ENCODE measurements at places on chromosomes 13 and 19.

DNA sequence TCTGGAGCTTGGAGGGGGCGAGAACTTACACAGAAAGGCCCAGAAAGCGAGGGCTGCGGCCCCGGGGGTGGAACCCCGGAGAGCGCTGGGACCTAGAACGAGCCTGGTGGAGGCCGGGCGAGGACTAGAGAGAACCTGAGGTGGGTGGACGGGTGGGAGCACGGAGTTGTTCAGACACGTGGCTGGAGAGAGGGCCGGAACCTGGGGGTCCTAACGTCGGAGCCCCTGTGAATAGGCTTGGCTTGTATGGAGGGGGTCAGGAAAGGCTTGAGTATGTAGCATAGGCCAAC is 383 bp downstream of the ZNF581 start:
- no peak for DNase-seq

DNA sequence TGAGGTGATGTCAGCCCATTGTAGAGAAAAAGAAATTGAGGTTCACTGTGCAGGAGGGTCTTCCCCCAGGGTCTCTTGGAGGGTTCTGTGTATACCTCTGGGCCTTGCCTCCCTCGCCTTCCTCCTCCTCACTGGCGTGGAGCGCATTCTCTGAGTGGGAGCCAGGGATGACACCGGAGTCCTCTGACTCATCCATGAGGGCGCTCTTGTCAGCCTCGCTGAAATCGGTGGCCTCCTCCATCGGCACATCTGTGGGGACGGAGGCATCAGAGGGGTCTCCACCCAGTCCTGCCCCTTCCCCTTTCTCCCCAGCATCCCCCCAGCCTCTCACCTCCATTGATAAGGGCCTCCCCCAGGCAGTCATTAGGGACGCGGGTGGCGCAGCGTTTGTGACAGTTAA is 16.2 kb downstream of the PRKD2 start:
- DNase-seq: no peak

- no peak for DNase-seq
Measured at GRCh38 chr13:38905081-38905480, 85.5 kb downstream of the STOML3 start.

- no peak for DNase-seq
Measured at GRCh38 chr13:106117035-106117434, 418.4 kb downstream of the EFNB2 start.

- no peak for DNase-seq
Measured at GRCh38 chr19:2385053-2385721, 25.1 kb downstream of the TMPRSS9 start.

- no peak for DNase-seq
Measured at GRCh38 chr13:67221630-67222226, 8.4 kb downstream of the PCDH9 start.

GRCh38 chr19:49347835-49348234 is 12.6 kb downstream of the CD37 start:
- DNase-seq: no peak

GRCh38 chr13:27044837-27045570 is 126.6 kb downstream of the USP12 start:
- DNase-seq: no peak

DNA sequence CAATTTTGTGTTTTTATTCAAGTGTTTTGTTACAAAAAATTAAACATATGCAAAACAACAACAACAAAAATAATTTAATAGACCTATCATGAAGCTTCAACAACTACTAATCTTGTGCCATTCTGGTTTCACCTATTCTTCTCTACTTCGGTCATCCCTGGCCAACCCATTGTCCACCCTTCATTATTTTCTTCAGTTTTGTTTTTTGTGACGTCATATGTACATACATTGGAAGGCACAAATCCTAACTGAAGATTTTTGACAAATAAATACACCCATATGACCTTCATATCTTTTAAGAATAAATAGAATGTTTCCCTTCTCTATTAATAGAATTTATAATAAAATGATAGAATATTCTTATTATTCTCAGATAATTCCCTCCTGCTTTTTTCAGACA is 69.2 kb downstream of the ZNF429 start:
- no peak for DNase-seq

GRCh38 chr19:6773323-6773931 is 919 bp downstream of the VAV1 start:
- DNase-seq: no peak

DNA sequence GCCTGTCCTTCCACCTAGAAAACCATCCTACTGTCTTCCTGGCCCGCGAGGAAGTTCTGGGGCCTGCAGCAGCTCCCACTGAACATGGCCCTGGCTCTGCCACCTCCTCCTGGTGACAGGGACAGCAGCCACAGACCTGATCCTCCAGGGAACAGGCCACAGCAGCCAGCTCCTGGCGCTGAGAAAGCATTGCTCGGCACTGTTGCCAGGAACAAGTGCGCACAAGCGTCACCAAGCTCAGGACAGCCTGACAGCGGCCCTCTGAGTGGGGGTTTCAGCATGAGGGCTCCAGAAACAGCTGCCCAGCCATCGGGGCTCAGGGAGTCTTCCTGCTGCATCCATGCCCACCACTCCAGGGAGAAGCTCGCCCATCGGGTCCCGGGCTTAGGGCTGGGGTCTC is 21.9 kb downstream of the AP3D1 start:
- no peak for DNase-seq

DNA sequence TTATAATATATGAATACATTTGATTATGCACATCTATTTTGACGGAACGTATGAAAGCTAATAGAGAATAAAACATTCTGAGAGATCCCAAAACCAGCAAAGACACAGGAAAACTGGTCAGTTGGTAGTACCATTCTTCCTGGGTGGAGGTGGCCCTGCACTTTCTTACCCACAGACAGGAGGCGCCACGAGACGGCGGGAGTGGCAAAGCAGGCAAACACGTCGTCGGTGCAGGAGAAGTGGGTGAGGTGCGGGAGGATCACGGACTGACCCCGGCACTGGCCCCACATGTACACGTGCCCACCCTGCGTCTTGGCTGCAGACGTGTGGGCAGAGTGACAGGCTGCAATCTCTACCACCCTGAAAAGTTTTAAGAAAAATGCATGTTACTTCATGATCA is 36.1 kb downstream of the RCBTB1 start:
- no peak for DNase-seq

GRCh38 chr13:77580748-77581147 is 45.2 kb downstream of the SCEL start:
- DNase-seq: no peak

DNA sequence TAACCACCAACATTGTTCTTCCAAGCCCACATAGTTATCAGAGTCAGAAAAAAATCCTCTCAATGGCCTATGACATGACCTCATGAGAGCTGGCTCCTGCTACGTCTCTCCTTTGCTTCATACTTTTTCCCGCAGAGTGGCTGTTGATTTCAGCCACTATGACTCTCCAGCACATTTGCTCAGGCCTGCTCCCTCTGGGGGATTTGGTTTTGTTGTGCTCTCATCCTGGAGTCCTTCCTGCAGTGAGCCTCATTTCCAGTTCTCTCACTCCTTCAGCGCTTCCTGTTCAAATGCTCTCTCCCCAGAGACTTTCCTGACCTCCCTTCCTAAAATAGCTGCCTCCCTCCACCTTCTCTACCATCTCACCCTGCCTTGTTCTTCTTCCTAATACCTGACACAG is 72.0 kb upstream of the USP29 start:
- DNase-seq: no peak

- no peak for DNase-seq
Measured at GRCh38 chr19:31262725-31263191, 86.5 kb downstream of the TSHZ3 start.

- DNase-seq: no peak
Measured at GRCh38 chr19:7552781-7553180, 17.3 kb downstream of the PNPLA6 start.

DNA sequence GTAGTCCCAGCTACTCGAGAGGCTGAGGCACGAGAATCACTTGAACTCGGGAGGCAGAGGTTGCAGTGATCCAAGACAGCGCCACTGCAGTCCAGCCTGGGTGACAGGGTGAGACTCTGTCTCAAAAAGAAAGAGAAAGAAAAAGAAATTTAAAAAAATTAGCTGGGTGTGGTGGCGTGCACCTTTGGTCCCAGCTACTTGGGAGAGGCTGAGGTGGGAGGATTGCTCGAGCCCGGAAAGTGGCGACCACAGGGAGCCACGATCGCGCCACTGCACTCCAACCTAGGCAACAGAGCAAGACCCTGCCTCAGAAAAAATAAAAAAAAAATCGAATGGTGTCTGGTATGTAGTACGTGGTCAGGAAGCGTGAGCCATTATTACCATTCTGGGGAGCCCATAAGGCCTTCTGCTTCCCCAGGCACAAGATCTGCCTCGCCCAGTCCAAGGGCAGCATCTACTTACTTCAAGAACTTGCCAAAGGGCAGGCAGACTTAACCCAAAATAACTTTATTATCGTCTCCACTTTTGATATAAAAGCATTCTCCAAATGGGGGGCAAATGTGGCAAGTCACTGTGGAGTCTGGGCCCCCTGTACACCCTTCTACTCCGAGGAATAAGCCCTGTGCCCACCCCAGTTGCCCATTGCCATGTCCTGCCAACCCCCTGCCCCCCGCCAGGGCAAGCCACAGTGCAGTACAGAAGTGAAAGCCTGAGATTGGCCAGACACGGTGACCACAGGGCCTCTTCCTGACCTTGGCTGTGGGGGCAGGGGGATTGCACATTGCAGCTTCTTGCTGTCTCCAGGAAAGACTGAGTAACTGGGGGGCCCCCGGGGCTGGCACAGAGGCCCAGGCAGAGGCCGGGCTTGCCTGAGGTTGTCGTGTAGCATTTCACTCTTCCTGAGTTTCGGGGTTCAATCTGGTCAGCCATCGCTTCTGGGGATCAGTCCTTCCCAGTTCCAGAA is 12.6 kb downstream of the CCL25 start:
- DNase-seq: no peak

GRCh38 chr19:56125806-56126590 is 4.9 kb upstream of the ZNF787 start:
- DNase-seq: no peak

GRCh38 chr19:10553943-10554381 is 10.3 kb downstream of the ATG4D start:
- DNase-seq: no peak

- no peak for DNase-seq
Measured at GRCh38 chr19:54352041-54352440, 12.7 kb downstream of the LAIR1 start.

GRCh38 chr13:64546371-64546770 is 2683.8 kb downstream of the PCDH9 start:
- DNase-seq: no peak

GRCh38 chr13:97497400-97497799 is 63.4 kb downstream of the RAP2A start:
- no peak for DNase-seq

DNA sequence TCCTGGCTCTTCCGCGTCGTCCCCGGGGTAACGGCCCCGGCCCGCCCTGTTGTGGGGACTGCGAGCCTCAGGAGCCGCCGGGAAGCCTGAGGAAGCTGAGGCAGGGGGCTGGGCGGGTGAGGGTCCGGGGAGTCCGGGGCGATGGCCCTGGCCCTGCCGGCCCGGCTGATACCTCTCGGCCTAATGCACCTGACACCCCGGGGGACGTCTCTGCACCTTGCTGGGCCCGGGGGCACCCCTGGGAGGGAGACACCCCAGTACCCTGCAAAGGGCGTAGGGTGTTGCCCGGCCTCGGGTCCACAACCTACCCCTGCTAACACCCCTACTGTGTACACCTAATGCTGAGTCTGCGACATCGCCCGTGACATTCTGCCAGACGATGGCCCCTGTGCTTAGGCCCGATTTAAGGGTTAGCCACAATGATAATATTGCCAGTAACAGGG is 410 bp downstream of the PIN1 start:
- no peak for DNase-seq

GRCh38 chr13:30796132-30796572 is 60.8 kb downstream of the ALOX5AP start:
- no peak for DNase-seq

GRCh38 chr13:73364736-73365135 is 305.9 kb downstream of the KLF5 start:
- DNase-seq: no peak

- DNase-seq: peak; percentile 76
Measured at GRCh38 chr13:100392709-100393630, 195.6 kb downstream of the GGACT start.

- no peak for DNase-seq
Measured at GRCh38 chr19:47886010-47886559, at the start of gene SULT2A1. SULT2A1 (minus strand) TSS chr19:47886315; CDS start chr19:47886257, 58 bp downstream.

GRCh38 chr19:11759805-11760204 is 7.0 kb upstream of the ZNF441 start:
- DNase-seq: no peak

DNA sequence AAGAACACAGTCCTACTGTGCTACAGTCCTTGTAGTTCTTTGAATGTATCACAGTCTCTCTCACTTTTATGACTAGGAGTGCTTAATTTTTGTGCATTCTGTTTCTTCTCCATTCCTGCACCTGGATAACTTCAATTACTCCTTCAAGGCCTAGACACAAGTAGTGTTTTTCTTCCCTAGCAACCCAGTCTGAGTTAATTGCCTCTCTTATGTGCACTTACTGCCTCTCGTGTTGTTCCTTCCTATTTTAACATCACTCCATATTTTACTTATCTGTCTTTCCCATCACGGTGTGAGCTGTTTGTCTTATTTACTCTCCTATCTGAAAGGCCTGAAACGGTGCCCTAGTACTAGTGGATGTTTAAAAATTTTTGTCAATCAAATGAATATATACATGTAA is 101.5 kb downstream of the HS6ST3 start:
- DNase-seq: no peak

- no peak for DNase-seq
Measured at GRCh38 chr19:11848594-11849469, at the start of gene ZNF439. ZNF439 (plus strand) TSS chr19:11848726; CDS start chr19:11848868, 142 bp downstream.

GRCh38 chr13:69935043-69935442 is 172.6 kb upstream of the ATXN8OS start:
- DNase-seq: no peak

GRCh38 chr19:28530406-28531035 is 682.4 kb downstream of the UQCRFS1 start:
- DNase-seq: no peak

GRCh38 chr13:67063036-67063435 is 167.1 kb downstream of the PCDH9 start:
- DNase-seq: no peak

DNA sequence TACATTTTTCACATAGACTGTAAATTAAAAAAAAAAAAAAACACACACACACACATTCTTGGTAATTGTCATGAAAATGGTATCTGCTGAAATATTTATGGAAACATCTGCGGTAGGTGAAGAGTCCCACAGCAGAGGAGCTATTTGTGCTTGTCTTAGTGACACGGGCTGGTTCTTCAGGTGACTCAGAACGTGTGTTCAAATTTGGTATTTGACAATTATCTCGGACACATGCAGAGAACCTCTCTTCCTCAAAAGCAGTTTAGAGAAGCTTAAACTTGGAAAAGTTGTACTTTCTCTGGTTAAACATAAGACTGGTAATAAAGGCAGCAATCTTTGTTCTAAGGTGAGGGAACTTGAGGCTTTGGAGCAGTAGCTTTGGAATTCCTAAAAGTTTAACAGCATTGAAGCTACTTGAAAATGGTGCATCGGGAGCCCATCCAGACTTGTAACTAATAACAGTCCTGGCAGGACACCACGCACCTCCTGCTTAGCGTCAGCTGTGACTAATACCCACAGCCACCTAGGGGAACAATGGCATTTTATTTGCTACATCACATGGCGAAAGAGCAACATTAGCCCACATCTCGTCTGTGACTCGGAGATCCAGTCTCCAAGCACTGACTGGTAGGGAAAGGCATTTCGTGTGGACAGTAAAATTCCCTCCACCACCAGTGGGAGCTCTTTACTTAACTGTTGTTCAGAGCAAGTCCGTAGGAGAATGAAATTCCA is 1505.1 kb upstream of the SLC10A2 start:
- no peak for DNase-seq

Measured in SIG-M5 (cell line).